ENCODE measurements at places on chromosomes 2 and 18.
A peak's percentile ranks its signal among the peaks of the same experiment; 100 is the strongest.

GRCh38 chr2:23002234-23002633 is 382.7 kb upstream of the KLHL29 start:
- no peak for DNase-seq

DNA sequence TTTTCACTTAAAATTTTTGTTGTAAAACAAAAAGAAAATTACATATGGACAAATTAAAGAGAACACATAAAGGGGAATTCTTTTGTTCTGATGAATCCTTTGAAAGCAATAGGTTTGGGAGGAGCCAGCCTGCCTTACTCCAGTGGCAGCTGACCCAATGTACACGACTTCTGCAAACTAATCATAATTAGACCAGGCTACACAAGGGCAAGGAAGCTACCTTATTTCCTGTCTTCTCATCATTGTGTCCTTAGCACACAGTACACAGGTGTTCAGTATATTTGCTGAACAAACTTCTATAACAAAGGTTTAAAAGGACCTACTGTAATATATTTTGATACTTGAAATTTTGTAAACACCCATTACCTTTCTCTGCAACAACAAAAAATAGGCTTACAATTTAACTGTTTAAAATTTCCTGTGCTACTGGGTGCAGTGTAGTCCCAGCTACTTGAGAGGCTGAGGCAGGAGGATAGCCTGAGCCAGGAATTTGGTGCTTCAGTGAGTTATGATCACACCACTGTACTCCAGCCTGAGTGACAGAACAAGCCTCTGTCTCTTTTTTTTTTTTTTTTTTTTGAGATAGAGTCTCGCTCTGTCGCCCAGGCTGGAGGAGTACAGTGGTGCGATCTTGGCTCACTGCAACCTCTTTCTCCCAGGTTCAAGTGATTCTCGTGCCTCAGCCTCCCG is 18.9 kb downstream of the KCNG3 start:
- DNase-seq, result no peak

- DNase-seq, result no peak
These were observed 41.3 kb downstream of the C18orf63 start for GRCh38 chr18:74356959-74357358.

- no peak for DNase-seq
These were observed 18.4 kb downstream of the TFCP2L1 start for GRCh38 chr2:121266543-121267106.

DNA sequence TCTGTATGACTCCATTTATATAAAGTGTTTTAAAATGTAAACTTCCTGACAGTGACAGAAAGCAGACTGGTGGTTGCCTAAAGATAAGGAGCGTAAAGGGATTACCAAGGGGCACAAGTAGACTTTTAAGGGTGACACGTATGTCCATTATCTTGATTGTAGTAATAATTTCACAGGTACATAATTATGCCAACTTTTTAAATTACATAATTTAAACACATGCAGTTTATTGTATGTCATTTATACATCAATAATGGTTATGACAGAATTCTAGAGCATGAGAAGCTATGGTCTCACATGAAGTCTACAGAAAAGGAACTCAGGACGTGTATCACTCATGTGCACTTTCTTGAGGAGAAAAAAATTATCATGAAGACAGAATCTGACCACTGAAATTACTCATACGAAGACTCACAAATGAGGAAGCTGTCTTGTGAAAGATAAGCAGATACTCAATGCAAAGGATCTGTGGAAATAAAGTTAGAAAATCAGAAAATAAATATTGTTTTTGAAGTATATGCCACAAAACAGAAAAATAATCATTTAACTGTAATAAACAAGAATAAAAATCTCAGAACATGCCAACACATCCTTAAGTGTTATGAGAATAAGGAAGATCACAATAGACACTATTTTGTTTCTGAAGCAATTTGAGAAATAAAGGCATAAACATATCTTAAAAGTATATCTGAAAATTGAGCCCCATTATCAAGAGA is 84.4 kb downstream of the TMEM131 start:
- no peak for DNase-seq

- no peak for DNase-seq
These were observed 20.8 kb upstream of the HPCAL1 start for GRCh38 chr2:10281891-10282290.

- DNase-seq, result no peak
These were observed 19.0 kb downstream of the OSBPL1A start for GRCh38 chr18:24378598-24378997.

GRCh38 chr2:31069643-31070325 is 68.5 kb downstream of the GALNT14 start:
- DNase-seq, result no peak

DNA sequence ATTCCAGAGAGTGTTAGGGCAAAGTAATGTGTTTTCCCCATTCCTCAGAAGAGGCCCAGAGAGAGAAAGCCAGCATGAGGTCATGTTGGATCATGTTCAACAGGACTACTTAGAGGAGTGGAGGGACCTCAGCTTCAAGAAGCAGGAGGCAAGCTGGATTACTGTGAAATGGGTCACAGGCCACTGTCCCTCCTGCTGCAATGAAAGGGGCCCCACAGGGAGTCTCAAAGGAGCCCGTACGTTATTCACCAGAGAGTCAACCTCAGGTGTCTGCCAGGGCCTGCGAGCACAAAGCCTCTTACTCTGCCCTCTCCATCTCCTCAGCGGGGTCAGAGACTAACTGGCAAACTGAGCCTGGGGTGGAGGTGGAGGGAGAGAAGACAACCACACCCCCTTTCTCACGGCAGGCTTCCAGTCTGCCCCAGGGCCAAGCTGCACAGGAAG is 27.2 kb upstream of the ACYP2 start:
- no peak for DNase-seq

- no peak for DNase-seq
These were observed 112.3 kb upstream of the CHAC2 start for GRCh38 chr2:53655256-53655655.

DNA sequence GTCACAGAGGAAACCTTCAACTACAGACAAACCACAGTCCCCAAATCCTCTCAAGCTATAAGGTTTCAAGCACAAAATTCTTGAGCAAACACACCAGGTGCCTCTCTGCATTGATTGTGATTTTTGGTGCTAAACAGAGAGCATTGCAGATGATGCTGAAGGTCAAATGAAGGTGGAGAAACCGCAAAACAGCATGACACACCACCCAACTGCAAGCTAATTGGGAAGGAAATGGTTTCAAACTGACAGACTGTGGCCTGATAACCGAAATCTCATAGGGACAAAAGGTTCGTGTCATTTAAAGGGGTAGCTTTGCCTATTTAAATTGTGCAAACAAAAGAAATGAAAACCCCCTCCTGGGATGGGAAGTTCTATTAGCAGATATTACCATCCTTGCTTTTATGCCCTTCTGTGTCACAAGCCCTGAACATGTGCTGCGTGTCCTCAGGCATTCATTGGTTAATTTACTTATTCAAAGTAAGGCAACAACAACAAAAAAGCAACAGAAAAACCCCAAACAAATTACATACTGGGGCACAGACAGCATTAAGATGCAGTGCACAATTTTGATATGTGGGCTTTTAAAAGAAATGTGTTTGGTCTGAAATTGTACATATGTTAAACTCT is 154.9 kb downstream of the AQP4 start:
- no peak for DNase-seq

DNA sequence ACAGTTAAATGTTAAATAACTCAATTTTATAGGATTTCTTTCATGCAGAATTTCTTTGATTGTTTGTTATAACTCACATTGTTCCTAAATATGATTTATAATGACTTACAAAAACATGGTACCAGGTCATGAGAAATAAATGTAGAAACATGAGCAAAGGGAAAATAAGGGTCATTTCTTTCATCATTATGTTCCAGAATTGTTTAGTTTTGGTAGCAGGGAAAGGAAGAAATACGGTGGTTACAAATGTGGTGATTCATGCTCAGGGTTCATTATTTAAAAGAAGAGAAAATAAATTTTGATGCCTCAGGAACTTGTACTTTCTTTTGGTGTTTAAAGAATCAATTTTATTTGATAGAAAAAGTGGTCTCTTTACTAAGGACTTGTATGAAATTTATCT is 4.4 kb downstream of the LYPD6B start:
- no peak for DNase-seq

DNA sequence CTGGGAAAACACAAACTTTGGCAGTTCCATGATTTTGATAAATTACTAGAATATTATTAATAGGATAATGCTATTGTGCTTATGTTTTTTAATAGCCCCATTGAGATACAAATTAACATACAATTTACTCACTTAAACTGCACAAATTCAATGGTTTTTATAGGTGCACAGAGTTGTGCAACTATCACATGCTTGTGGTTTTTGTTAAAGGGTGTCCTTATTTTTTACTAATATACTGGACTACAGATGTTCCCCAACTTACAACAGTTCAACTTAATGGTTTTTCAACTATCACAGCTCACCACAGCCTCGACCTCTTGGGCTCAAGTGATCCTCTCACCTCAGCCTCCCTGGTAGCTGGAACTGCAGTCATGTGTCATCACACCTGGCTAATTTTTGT is 76.6 kb downstream of the OSBPL1A start:
- DNase-seq, result no peak

- no peak for DNase-seq
These were observed 38.7 kb downstream of the PXDN start for GRCh38 chr2:1705557-1706076.

- DNase-seq, result no peak
These were observed 1.1 kb downstream of the NPC1 start for GRCh38 chr18:23585007-23585871.

DNA sequence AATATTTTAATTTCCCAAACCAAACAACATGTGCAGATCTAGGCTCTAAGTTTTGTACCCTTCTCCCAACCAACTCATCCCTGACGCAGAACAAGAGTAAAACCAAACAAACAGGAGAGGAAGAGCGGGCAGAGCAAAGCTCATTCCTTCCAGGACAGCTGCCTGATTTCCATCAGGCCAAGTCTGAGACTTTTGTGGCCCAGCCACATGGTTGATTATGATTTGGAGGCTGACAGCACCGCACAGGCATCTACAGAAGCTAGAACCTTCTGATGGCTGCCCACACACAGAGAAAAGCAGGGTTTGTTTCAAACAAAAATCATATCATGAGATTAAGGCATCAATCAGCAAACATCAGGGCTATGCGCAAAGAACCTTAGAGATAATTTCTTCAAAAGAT is 262.6 kb downstream of the TNS1 start:
- no peak for DNase-seq

- no peak for DNase-seq
These were observed 83.6 kb downstream of the MREG start for GRCh38 chr2:215929602-215930335.

DNA sequence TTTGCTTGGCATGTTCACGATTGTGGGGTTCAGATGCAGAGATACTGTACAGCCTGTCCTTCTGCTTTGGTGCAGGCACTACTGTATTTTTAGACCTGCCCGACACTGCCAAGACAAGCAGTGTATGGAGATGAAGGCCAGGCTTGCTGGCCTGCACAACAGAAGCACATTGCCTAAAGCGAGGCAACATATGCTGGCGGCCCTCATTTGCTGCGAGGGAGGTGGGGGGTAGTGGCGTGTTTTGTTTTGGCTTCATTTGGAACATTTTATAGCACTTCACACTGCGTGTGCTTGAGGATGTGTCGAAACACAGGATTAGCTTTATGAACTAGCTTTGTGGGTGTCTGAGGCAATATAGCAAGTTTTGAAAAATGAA is 27.0 kb downstream of the TMEM182 start:
- peak; percentile 70 for DNase-seq

GRCh38 chr2:98935777-98936352 is at the start of gene CRACDL:
Gene CRACDL, minus strand, starts transcription at chr2:98936225. Its CDS starts 89,425 bp downstream, at chr2:98846800.
- no peak for DNase-seq

DNA sequence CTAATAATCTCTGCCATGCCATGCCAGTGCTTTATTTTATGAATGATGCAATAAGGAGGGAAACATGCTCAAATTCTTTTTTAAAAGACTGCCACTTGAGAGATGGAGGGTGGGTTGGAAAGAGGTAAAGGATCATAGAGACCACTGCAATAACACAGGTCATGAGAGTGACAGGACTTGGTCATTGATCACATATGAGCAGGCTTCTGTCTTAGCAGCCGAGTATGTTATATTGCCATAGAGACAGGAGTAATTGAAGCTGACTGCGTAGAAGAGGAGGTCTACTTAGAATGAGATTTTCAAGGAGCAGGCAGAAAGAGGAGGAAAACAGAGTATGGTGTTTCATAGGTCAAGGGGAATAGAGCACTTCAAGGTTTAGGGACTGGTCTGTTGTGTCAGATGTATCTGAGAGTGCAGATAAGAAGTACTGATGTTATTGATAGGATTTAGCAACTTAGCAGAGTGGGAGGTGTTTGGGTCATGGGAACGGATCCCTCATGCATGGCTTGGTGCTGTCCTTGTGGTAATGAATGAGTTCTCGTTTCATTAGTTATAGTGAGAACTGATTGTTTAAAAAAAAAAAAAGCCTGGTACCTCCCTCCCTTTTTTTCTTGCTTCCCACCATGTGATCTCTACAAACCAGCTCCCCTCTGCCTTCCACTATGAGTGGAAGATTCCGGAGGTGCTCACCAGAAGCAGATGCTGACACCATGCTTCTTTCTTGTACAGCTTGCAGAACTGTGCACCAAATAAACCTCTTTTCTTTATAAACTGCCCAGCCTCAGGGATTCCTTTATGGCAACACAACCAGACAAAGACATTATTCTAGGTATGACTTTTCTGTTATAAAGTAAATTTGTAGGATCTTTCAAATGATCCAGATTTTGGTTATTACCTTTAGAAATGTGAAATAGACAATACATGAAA is 32.8 kb downstream of the UGP2 start:
- DNase-seq, result no peak

DNA sequence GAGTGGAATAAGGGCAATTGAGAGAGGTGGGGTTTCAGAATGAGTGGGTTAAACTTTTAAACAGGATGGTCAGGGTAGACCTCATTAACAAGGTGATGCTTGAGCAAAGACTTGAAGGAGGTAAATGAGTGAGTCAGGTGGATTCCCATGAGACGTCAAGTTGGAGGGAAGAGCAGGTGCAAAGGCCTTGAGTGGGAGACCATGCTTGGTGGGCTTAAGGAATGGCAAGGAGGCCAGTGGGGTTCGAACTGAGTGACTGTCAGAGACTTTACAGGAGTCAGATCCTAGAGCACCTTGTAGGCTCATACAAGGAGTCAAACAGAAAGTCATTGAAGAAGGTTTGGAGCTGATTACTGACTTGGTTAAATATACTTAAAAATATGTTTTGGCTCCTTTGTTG is 284.1 kb downstream of the CYRIA start:
- no peak for DNase-seq

GRCh38 chr2:105403241-105403782 is 4.5 kb upstream of the FHL2 start:
- DNase-seq, result no peak
